ENCODE measurements at places on chromosomes 4 and X. TPM values are rescaled to one million over a fixed set of nuclear protein-coding genes. Genes with fewer than 3 reads are reported as not detected.

Gene CDX4
- total RNA-seq = not detected

Gene MAGEA9B
- not detected for total RNA-seq

Gene GLUD2
- not detected for total RNA-seq

Gene FBXW7
- 91.9 TPM for total RNA-seq

Gene CORIN
- total RNA-seq = 0.46 TPM

Gene UGT2A1
- not detected for total RNA-seq

Gene RAB33A
- total RNA-seq = 4.4 TPM

Gene VMA21
- total RNA-seq = 22.8 TPM

Gene C4orf51
- total RNA-seq = not detected

Gene COL4A5
- 0.40 TPM for total RNA-seq

Gene MRPS18C
- total RNA-seq = 11.1 TPM

Gene CFAP47
- total RNA-seq = not detected

Gene GPRIN3
- 41.3 TPM for total RNA-seq

Gene CACNA1F
- total RNA-seq = 1.9 TPM

Data from T-cell (primary cell).